ENCODE measurements at places on chromosomes 12 and 14. TPM values are rescaled to one million over a fixed set of nuclear protein-coding genes. Genes with fewer than 3 reads are reported as not detected.
A peak's percentile ranks its signal among the peaks of the same experiment; 100 is the strongest.

GRCh38 chr14:87148655-87149054 lies 844.3 kb downstream of the GALC start:
- DNase-seq: no peak

DNA sequence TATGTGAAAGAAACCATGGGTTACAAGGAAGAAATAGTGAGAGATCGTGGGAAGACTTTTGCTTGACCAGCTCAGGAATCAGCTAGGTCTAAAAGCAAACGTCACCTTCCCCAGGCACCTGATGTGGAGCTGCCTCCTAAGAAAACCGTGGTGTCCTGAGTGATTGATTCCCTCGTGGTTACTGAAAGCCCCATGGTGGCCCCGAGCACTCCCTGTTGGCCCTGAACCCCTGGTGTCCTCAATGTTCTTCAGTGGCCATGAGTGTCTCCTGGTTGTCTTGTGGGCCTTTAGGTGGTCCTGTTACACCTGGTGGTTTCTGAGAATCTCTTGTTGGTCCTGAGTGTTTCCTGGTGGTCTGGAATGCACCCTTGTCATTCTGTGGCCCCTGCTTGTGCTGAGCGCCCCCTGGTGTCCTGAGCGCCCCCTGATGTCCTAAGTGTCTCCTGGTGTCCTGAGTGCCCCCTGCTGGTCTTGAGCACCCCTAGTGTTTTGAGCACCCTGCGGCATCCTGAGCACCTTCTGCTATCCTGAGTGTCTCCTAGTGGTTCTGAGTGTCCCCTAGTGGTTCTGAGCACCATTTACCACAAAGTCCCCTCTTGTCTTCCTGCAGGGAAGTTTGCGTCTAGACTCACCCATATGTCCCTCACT lies 518.7 kb downstream of the TMEM121 start:
- DNase-seq: peak; percentile 40

- no peak for DNase-seq
Observed at GRCh38 chr14:68783408-68784225, 9.2 kb downstream of the ZFP36L1 start.

The PTHLH gene
- total RNA-seq: 0.78 TPM

The NUDT14 gene
- total RNA-seq: 16.3 TPM

DNA sequence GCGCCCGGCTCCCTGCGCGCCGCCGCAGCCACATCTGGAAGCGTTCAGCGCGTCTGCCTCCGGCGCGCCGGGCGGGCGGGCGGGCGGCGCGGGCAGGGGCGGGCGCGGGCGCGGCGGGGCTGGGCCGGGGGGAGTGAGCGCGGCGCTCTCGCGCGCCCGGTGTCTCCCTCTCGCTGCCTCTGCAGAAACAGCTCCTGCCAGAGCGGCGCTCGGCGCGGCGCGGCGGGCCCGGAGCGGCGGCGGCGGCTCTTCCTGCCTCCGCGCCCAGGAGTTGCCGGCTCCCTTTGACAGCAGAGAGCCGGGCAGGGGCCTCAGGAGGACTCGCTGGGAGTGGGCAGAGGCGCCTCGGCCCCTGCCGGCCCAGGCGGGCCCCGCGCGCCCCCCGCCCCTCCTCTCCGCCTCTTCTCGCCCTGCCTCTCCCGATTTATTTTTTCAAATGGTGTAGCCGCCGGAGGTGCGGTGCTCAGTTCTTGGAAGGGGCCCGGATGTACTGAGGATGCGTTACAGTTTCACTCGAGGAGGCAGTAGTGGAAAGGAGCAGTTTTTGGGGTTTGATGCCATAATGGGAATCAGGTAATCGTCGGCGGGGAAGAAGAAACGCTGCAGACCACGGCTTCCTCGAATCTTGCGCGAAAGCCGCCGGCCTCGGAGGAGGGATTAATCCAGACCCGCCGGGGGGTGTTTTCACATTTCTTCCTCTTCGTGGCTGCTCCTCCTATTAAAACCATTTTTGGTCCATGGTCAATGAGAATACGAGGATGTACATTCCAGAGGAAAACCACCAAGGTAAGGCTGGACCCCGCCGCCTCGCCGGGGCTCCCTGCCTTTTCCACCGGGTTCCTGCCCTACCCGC lies at the start of gene CACNA1C:
TSS of gene CACNA1C (plus strand) at position 162 of the 853 bp plus-strand sequence. CDS start at position 738, 576 bp downstream.
- DNase-seq: no peak

GRCh38 chr14:54676812-54677708 lies 110.1 kb downstream of the SAMD4A start:
- DNase-seq: no peak

- no peak for DNase-seq
Observed at GRCh38 chr14:75175677-75176141, 703 bp downstream of the TMED10 start.

DNA sequence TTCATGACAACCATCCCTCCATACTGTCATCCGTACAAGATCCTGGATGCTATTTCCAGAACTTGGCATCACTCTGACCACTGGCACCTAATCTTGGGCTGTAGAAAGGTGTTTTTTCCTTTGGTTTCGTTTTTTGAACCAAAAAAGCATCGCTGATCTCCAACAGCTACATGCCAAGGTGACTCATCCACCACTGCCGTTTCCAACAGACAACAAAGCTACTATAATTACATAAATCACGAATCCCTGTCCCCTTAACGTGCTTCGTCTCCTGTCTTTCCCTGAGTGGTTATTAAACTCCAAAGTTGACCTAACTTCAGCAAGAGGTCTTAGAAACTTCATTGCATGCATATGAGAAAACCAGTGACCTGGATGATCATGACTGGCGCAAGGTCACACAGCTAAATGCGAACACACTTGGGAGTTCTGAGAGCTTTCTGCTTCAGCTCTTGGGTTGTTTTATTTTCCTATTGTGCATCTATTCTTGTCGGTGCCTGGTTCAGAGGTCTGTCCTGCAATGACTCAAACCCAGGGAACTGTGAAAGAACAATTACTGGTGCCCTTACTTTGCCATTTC lies 99.9 kb downstream of the PPM1H start:
- DNase-seq: no peak

The PTPRB gene
- 4.2 TPM for total RNA-seq

- no peak for DNase-seq
Observed at GRCh38 chr12:93778306-93778705, 101.1 kb downstream of the CRADD start.

DNA sequence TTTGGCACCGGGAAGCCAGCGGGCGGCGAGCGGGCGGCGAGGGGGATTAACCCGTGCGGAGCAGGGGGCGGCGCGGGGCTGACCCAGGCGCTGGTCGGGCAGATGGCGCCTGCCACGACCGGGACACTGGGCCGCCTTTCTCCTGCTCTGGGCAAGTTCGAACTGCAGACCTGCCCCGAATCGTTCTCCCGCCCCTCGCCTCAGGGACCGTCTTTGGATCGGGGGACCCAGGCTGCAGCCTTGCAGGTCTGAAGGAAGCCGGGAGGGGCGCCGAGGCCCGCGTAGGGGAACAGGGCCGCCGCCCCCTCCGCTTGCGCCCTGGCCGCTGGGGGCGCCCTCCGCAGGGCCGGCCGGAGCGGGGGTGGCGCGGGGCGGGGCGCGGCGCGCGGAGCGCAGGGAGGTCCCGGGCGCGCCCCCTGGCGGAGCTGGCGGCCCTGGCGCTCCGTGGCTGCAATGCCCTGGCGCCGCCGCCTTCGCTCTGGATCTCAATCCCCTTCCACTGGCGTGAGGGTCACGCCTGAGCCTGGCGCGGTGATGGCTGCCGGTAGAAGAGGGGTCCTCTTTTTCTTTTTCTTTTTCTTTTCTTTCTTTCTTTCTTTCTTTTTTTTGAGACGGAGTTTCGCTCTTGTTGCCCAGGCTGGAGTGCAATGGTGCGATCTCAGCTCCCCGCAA lies 449 bp upstream of the LTBP2 start:
- peak; percentile 85 for DNase-seq

The ZFHX2 gene
- total RNA-seq: 0.22 TPM

GRCh38 chr12:120944645-120945217 lies 33.6 kb upstream of the HNF1A start:
- DNase-seq: peak; percentile 60

DNA sequence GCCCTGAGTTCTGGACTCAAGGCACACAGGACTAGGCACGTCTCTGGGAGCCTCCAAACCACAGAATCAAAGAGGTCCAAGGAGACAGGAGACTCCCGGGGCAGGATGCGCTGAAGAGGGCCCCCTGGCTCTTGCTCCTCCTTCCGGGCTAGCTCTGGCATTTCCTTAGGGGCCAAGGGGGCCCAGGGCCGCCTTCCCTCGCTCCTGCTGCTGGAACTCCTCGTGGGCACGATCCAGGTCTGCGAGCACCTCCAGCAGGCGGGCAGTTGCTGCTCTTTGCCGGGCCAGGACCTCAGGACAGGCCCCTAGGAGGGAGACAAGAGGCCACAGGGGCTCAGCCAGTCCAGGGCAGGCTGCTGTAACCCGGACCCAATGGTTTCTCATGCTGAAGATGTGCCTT lies 35.8 kb downstream of the RASAL1 start:
- no peak for DNase-seq

- no peak for DNase-seq
Observed at GRCh38 chr14:38003746-38004609, 203.7 kb upstream of the SSTR1 start.

The PRH2 gene
- total RNA-seq: not detected

DNA sequence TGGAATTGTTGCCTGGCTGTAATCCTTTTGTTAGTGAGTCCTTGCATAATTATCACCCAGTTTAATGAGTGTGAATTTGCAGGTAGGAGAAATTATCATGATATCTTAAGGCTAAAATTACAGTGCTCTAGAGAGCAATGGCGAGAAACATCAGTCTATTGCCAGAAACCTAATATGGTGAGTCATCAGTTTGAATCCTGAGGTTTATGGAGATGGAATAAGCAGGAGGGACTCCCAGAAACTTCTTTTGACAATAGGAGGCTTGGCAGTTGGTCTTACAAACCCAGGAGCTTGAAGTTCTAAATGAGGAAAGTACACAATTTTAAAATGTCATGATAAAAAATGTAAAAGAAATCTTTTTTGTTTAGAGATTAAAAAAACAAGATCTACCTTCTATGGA lies 31.5 kb upstream of the CRADD start:
- no peak for DNase-seq

- peak; percentile 69 for DNase-seq
Observed at GRCh38 chr12:106780010-106780631, 5.6 kb downstream of the RIC8B start.

GRCh38 chr12:84996759-84997158 lies 39.3 kb downstream of the TSPAN19 start:
- no peak for DNase-seq

- DNase-seq: no peak
Observed at GRCh38 chr12:10027721-10028120, 2.8 kb upstream of the CLEC9A start.

DNA sequence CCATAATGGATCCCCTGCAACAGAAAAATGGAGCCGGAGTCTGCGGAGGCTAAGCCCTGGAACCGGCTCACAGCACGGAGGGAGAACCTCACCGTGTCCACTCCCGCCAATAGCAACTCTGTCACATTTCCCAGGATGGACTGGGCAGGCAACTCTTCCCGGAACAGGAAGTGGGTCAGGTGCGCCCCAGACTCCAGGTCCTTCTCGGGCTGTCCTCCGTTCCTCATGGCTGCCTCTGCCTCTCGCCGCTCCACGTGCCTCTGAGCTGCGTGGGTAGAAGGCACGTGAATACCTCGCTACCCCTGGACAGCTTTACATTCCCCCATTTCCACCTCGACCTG lies 2.2 kb downstream of the CYP27B1 start:
- no peak for DNase-seq

DNA sequence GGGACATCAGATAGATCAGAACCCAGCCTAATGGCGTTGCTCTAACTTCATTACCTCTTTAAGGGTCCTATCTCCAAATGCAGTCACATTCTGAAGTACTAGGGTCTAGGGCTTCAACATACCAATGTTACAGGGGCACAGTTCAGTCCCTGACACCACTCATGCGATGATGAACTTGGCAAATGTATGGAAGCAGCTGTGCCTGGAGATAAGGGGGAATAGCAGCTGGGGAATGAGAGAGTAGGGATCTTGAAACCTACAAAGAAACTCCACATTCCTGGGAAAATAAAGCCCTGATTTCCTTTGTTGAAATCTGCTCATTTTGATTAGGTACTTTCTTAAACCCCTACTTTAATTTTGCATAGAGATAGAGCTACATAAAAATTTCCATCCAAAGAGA lies 20.5 kb upstream of the TMCC3 start:
- no peak for DNase-seq

- peak; percentile 62 for DNase-seq
Observed at GRCh38 chr12:121297435-121297991, 1.0 kb upstream of the CAMKK2 start.

The HAL gene
- not detected for total RNA-seq

DNA sequence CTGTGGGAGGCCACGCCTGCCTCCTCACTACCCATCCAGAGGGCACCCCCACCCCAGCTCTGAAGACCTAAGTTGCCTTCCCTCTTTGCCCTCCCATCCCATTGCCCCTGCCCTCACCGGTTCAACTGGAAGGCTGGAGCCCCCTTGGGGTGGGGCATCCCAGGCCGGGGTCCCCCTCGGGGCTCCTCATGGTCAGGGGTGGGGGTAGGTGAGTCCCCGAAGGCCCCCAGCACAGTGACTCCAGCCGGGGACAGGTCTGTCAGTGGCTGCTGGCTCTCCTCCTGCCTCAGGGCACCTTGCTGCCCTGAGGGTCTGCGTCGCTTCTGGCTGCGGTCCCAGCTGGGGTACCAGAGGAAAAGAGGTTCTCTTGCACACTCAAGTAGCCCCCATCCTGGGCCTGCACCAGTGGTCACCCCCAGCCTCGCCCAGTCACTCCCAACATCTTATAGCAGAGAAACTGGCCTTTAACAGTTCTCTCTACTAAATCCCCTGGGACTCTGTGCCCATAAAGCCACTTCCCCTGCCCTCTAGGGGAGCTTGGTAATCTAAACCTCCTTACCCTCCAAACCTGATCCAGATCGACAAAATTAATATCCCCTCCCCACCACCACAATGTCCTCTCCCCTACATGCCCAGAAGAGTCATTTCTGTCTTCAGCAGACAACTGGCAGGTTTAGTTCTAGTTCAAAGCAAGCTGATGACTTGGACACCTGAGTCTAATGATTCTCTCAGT lies 5.1 kb downstream of the PIANP start:
- DNase-seq: no peak

GRCh38 chr12:117226505-117226904 lies 36.2 kb upstream of the FBXO21 start:
- DNase-seq: no peak

The FAM186B gene
- total RNA-seq: 0.18 TPM

- peak; percentile 56 for DNase-seq
Observed at GRCh38 chr12:54967461-54967860, 17.1 kb downstream of the TESPA1 start.

DNA sequence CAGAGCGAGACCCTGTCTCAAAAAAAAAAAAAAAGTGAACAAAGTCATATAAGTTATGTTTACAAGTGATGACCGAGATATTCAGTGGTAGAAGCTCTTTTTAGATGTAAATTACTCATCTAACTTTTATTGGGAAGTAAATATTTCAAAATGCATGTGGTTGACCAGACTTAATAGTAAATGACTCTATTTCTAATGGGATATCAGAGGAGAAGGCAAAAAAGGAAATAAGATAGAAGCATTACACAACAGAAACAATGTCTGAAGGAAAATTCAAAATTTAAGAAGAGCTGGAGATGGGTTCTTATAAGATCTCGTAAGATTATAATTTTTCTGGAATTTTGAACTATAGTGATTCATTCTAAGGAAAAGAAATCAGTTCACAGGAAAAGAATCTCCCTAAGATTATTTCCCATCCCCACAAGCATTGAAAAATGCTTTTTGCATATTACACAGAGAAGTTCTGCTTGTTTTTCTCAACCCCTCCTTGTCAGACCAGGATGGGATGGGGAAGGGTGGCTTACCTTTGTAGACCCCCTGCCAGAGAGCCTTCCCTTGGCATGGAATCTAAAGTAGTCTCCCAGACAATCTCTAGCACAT lies 63.1 kb upstream of the STK38L start:
- DNase-seq: no peak

- no peak for DNase-seq
Observed at GRCh38 chr14:22509751-22510300, 79.2 kb downstream of the DAD1 start.
